ENCODE measurements at places on chromosomes 5 and 9.

DNA sequence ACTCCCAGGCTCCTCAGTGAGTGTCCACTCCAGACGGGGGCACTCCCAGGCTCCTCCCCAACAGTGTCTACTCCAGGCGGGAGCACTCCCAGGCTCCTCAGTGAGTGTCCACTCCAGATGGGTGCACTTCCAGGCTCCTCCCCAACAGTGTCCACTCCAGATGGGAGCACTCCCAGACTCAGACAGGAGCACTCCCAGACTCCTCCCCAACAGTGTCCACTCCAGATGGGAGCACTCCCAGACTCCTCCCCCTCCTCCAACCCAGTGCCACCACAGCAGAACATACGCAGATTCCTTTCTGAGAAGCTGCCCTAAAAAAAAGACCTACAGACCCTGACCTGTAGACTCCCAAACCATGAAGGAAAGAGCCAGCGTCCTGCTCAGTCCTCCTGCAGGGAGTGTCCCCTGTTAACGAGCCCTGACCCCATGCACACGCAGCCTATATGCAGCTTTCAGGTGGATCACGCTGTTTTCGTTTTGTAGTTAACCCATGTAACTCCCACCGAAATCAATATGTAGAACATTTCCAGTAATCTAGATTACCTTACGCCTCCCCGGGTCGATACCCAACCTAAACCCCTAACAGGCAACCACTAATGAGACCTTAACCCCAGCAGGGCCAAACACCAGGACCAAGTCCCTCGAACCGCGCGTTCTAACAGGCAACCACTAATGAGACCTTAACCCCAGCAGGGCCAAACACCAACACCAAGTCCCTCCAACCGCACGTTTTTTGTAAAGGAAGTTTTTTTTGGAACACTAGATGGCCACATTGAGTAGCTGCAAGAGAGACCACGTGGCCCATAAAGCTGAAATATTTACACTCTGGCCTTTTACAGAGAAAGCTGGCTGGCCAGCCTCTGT, 15.7 kb downstream of the PNPLA7 start:
- peak; percentile 67 for DNase-seq

DNA sequence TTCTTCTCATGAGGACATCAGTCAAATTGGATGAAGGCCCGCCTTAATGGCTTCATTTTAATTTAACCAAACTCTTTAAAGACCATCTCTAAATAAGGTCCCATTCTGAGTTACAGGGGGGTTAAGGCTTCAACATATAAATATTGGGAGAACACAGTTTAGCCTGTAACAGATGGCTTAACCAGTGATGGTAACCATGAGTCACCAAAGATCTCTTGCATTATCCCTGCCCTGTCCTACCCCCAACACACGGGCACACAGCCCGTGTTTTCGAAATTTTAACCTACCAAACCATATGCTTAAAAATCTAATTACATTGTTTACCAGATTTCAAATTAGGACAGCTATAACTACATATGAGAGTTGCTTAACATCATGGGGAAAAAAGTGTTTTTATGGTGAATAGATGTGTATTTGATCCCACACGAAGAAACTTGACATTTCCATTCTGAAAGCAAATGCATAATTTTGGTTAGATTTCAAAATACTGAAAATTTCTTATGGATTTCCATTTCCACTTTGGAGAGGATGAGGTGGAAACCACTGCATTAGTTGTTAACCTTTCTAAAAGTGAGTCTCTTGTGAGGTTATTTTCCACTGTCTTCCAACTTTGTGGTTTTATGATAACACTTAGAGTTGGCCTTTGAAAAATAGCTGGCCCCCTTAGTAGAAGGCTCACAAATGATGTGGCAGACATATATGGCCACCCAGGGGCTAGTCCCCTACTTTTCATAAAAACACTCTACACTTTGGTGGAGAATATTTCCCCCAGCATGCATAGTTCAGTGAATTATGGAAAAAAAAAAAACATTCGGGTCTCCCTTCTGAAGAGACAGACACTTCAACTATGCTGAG, 849.3 kb downstream of the TLE1 start:
- no peak for DNase-seq

- DNase-seq, result peak; percentile 70
These were observed 24.0 kb downstream of the ADAMTSL2 start for GRCh38 chr9:133558191-133559126.

- DNase-seq, result peak; percentile 61
These were observed 802 bp downstream of the CCDC107 start for GRCh38 chr9:35658968-35659220.

DNA sequence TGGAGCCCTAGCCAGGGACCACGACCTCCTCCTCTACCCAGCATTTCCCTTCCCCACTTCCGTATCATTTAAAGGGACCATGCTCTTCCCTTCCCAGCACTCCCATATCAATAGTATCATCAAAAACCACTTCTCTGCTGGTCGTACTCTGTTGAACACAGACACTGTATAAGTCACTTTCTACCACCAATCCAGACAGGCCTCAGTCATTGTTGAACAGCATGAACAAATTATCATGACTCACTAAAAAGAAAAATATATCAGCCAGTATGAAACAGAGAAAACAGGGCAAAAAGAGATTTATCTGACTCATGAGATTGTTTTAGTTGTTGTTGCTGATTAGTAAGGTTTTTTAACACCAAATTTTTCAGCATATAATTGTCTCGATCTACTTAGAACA, 89.8 kb downstream of the CDKN2A start:
- peak; percentile 85 for DNase-seq
